Activated T-helper 1 cell treated with anti-CD3 and anti-CD28 coated beads, Interleukin-12 subunit alpha, Interleukin-12 subunit beta, Interleukin-2, Interleukin-4 antibody, amounts not matched to agents 30 ng/mL and 10 ng/mL and 1 ng/mL, durations not matched to agents 14 hours and 24 hours and 36 hours (primary cell): ENCODE measurements at places on chromosomes 2 and 18. TPM values are rescaled to one million over a fixed set of nuclear protein-coding genes. Genes with fewer than 3 reads are reported as not detected.

DNA sequence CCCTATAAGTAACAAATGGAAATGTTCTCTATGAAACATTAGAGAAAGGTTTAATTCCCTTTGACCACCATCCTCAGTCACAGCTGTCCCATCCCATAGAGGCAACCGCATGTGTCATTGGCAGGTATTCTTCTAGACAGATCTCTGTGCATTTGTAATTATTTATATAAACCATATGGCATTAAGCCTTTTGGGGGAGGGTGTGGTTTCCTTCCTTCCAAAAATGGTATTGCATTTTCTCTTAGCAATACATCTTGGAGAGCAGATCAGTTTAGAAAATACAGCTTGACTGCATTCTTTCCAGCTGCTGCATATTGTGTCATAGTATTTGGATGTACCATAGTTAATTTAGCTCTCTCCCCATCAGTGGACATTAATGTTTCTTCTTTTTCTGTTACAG lies 57.7 kb downstream of the LCLAT1 start:
- no peaks in the 10 kb centered on the region for H3K27me3 ChIP-seq
- no peak overlapping the region for H3K27ac ChIP-seq
- H3K4me3 ChIP-seq, result no peak overlapping the region
- H3K36me3 ChIP-seq, result peaks cover 23% of the 10 kb centered on the region

Gene ZAP70
- total RNA-seq, result 302 and 313 TPM in 2 replicates

DNA sequence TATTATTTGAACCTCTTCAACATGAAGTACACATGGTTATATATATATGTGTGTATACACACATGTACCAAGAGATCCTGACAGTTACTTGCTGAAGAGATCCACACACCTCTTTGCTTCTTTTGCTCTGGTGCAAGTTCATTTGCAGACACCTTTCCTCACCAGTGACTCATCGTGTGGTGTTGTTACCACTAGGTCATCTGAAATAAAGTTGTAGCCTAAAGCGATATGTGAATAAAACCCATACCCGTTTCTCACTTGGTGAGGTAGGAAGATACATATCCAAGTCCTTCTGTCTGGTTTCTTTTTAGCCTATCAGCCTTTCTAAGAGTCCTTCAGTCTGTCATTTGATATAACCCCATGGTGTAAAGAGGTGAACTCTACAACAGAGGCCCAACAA lies 379.4 kb upstream of the RAB12 start:
- no peak overlapping the region for H3K27ac ChIP-seq
- H3K27me3 ChIP-seq, result no peaks in the 10 kb centered on the region
- H3K4me3 ChIP-seq, result no peak overlapping the region
- no peak for DNase-seq
- no peaks in the 10 kb centered on the region for H3K36me3 ChIP-seq

GRCh38 chr2:235514627-235515363 lies 21.0 kb downstream of the AGAP1 start:
- no peak overlapping the region for H3K27ac ChIP-seq
- H3K36me3 ChIP-seq, result no peaks in the 10 kb centered on the region
- H3K4me3 ChIP-seq, result no peak overlapping the region
- no peak for DNase-seq

GRCh38 chr2:84613082-84613481 lies 96.8 kb downstream of the DNAH6 start:
- H3K4me3 ChIP-seq, result no peak overlapping the region
- H3K36me3 ChIP-seq, result no peaks in the 10 kb centered on the region
- peaks cover 5% of the 10 kb centered on the region for H3K4me1 ChIP-seq

- no peaks in the 10 kb centered on the region for H3K27me3 ChIP-seq
- no peaks in the 10 kb centered on the region for H3K36me3 ChIP-seq
- H3K4me3 ChIP-seq, result no peak overlapping the region
These were observed 1331.8 kb upstream of the ZEB2 start for GRCh38 chr2:145851730-145852129.

DNA sequence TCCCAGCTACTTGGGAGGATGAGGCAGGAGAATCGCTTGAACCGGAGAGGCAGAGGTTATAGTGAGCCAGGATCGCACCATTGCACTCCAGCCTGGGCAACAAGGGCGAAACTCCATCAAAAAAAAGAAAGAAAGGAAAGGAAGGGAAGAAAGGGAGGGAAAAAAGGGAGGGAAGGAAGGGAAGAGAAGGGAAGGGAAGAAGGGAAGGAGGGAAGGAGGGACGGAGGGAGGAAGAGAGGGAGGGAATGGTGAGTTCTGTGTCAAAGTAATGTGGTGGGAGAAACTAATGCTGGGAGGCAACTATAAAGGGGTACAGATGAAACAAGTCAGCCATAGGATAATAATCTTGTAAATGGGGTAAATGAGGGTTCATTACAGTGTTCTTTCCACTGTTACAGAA lies 45.7 kb downstream of the MEMO1 start:
- peaks cover 23% of the 10 kb centered on the region for H3K4me1 ChIP-seq
- H3K36me3 ChIP-seq, result peaks cover 5% of the 10 kb centered on the region
- no peak overlapping the region for H3K4me3 ChIP-seq
- H3K27me3 ChIP-seq, result no peaks in the 10 kb centered on the region
